Activated CD8-positive, alpha-beta T cell treated with anti-CD3 and anti-CD28 coated beads, Interleukin-2, amount 10 ng/mL, durations not matched to agents 7 days and 5 days (primary cell): ENCODE measurements at places on chromosomes 11 and 22. TPM values are rescaled to one million over a fixed set of nuclear protein-coding genes. Genes with fewer than 3 reads are reported as not detected.
A peak's percentile ranks its signal among the peaks of the same experiment; 100 is the strongest.

OR52R1 gene
- total RNA-seq, result not detected

ST14 gene
- not detected for total RNA-seq

OR8G5 gene
- not detected for total RNA-seq

SYT7 gene
- total RNA-seq, result not detected

DNA sequence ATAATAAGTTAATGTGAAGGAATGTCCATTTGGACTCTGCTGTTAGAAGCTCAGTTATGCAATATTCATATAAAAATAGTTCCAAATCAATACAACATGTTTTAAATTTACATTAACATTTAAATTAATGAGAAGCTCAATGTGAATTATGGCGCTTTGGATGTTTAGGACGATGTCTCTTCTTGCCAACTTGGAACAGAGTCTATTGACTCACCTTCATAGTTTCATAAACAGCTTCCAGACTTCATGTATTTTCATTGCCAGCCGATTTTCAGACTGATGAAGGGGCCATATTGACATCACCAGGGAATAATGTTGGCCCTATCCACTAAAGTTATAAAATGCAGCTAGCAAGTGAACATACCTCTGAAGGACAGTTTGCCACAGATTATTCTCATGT lies 1136.2 kb downstream of the LRRC4C start:
- no peak overlapping the region for H3K27ac ChIP-seq
- no peaks in the 10 kb centered on the region for H3K27me3 ChIP-seq
- no peaks in the 10 kb centered on the region for H3K36me3 ChIP-seq
- no peak for DNase-seq
- no peak overlapping the region for H3K4me3 ChIP-seq
- no peaks in the 10 kb centered on the region for H3K4me1 ChIP-seq

DNA sequence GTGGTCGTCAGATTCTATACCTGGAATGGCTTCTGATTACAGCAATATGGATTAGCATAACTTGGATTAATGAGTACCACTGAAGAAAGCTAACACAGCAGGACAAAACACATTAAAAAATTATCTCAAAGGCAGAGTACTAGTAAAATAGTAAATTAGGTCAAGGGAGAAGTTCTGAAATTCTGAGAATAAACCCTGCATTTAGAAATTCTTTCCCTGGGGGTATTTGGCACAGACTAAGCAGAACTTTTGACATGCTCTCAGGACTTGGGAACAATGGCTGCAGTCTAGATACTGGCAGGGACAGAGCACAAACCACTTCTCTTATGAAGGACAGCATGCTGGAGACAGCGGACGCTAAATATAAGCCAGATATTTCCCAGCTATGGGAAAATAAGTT lies 85.6 kb upstream of the GRIA4 start:
- H3K4me1 ChIP-seq, result no peaks in the 10 kb centered on the region
- H3K4me3 ChIP-seq, result no peak overlapping the region

- H3K27ac ChIP-seq, result no peak overlapping the region
- no peak overlapping the region for H3K4me3 ChIP-seq
- H3K36me3 ChIP-seq, result no peaks in the 10 kb centered on the region
Measured at GRCh38 chr11:94100253-94100652, 28.4 kb upstream of the PANX1 start.

DNA sequence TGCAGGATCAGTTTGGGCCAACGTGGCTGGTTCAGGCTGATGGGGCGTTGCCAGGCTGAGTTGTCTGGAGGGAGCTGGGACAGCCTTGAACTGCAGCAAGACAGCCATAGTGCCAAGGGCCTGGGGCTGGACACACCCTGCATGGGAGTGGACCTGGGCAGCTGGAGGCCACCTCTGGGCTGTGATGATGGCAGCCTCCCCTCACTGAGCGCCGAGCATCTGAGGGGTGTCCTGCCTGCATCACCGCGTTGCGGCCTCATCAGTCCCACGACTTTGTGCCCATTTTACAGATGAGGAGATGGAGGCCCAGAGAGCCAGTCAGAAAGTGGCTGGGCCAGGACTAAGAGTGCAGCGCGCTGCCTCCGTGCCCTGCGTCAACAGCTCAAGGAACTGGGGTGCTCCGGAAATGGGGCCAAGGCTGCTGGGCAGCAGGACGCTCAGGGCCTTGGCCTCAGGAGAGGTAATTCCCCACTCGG lies 590 bp upstream of the TSPO start:
- H3K4me1 ChIP-seq, result peaks cover 36% of the 10 kb centered on the region
- H3K27me3 ChIP-seq, result no peaks in the 10 kb centered on the region
- peak overlapping the region; percentile 92 for H3K27ac ChIP-seq
- no peaks in the 10 kb centered on the region for H3K36me3 ChIP-seq

DNA sequence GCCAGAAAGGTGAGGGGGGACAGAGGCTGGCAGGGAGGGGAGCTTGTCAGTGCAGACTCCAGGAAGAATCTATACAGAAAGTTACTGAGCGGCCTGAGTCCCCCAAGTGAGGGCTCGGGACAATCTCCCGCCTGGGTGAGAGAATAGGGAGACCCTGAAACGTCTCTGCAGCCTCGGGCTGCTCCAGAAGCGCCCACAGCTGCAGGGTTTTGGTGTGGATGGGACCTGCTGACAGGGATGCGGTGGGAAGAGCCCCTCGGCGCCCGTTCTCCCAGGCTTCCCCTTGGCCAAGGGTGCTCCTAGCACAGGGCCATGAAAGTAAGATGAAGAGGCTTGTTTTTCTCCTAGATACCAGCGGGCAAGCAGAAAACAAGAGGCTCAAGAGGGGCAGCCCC lies 743 bp upstream of the RCE1 start:
- H3K4me3 ChIP-seq, result peak overlapping the region; percentile 93
- DNase-seq, result no peak
- peaks cover 55% of the 10 kb centered on the region for H3K4me1 ChIP-seq
- peak overlapping the region; percentile 92 for H3K27ac ChIP-seq
- H3K27me3 ChIP-seq, result no peaks in the 10 kb centered on the region
- H3K36me3 ChIP-seq, result peaks cover 43% of the 10 kb centered on the region

GRCh38 chr11:57978686-57979531 lies 44.8 kb upstream of the OR9Q1 start:
- no peak overlapping the region for H3K4me3 ChIP-seq
- peaks cover 2% of the 10 kb centered on the region for H3K27me3 ChIP-seq
- no peak for DNase-seq
- H3K36me3 ChIP-seq, result no peaks in the 10 kb centered on the region
- no peaks in the 10 kb centered on the region for H3K4me1 ChIP-seq

DNA sequence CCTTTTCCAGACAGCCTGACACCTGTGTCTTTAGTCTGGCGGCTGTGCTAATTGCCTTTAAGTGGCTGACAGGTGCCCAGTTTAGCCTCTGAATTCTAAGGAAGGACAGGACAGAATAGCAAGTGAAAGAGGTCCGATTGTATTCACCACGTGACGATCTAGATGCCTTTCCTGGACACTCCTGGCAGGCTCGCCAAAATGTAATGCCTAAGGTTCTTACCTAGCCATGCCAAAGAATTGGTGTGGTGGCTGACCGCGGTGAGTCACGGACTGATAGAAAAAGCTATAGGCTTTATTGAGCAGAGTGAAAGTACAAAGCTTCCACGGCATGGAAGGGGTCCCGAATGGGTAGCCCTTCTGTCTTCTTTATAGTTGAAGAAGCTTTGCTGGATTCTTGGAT lies 26.7 kb downstream of the ANKRD42 start:
- no peak overlapping the region for H3K4me3 ChIP-seq
- peaks cover 6% of the 10 kb centered on the region for H3K27me3 ChIP-seq
- no peaks in the 10 kb centered on the region for H3K36me3 ChIP-seq
- no peaks in the 10 kb centered on the region for H3K4me1 ChIP-seq
- no peak overlapping the region for H3K27ac ChIP-seq

DNA sequence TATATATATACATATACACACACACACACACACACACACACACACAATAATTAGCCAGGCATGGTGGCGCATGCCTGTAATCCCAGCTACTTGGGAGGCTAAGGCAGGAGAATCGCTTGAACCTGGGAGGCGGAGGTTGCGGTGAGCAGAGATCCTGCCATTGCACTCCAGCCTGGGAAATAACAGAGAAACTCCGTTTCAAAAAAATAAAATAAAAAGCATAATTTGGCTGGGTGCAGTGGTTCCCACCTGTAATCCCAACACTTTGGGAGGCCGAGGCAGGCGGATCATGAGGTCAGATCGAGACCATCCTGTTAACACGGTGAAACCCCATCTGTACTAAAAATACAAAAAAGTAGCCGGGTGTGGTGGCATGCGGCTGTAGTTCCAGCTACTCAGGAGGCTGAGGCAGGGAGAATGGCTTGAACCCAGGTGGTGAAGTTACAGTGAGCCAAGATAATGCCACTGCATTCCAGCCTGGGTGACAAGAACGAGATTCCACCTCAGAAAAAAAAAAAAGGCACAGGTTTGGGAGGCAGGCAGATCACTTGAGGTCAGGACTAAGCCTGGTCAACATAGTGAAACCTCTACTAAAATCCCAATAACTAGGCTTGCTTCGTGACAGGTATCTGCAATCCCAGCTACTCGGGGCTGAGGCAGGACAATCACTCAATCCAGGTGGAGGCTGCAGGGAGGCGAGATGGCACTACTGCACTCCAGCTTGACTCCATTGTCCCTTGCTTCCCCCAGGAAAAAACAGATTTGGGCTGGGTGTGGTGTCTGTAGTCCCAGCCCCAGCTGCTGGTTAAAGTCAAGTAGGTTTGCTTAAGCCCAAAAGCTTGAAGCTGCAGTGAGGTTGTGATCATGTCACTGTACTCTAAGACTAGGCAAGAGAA lies 11.8 kb upstream of the WDR74 start:
- H3K36me3 ChIP-seq, result peaks cover 48% of the 10 kb centered on the region
- DNase-seq, result no peak
- H3K27me3 ChIP-seq, result peaks cover 3% of the 10 kb centered on the region

DNA sequence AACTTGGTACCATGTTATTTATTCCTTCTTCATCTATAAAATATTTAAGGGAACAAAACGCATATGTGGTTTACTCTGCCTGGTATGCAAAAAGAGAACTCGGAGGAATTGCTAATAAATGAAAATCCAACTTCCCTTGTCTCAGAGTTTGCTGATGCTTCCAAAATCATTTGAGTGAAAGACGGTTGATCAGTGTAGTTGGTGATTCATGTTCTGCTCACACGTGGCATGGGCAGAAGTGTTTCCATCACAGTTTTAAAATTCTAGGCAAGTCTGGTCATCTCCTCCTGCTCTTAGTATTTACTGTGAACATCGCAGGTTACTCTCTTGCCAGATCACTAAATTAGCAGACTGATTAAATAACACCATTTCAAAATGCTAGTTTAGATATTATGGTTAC lies 11.9 kb upstream of the PARVB start:
- DNase-seq, result no peak
- no peaks in the 10 kb centered on the region for H3K36me3 ChIP-seq
- no peaks in the 10 kb centered on the region for H3K4me1 ChIP-seq
- H3K4me3 ChIP-seq, result no peak overlapping the region
- no peak overlapping the region for H3K27ac ChIP-seq

DNA sequence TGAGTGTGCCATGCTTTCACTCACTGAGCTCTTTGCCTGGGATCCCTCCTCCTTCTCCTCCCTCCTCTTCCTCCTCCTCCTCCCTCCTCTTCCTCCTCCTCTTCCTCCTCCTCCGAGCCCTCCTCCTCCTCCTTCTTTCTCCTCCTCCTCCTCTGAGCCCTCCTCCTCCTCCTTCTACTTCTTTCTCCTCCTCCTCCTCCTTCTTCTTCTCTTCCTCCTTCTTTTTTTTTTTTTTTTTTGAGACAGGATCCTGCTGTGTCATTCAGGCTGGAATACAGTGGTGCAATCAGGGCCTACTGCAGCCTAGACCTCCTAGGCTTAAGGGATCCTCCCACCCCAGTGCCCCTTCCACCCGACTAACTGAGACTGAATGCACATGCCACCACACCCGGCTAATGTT lies 62.3 kb downstream of the DEUP1 start:
- no peak overlapping the region for H3K27ac ChIP-seq
- peaks cover 4% of the 10 kb centered on the region for H3K27me3 ChIP-seq
- no peak for DNase-seq
- no peaks in the 10 kb centered on the region for H3K36me3 ChIP-seq
- H3K4me1 ChIP-seq, result no peaks in the 10 kb centered on the region
- no peak overlapping the region for H3K4me3 ChIP-seq

DNA sequence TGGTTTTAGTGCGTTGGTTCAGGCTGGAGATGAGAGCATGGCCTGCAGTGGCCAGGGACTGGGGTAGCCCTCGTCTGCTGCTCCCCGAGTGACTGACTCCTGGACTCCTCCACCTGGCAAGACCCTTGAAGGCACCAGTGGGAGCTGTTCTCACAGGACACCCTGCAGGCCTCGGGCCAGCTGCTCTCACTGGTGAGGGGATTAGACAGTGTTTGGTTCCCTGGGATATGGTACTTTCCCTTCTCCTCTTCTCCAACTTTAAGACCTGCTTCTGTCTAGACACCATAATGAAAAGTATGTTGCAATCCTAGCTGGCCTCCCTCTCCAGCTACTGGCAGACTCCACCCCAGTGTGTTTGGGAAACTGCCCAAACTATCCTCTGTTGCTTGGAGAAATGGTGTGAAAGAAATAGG lies 168.8 kb upstream of the CADM1 start:
- no peak for DNase-seq
- H3K27ac ChIP-seq, result no peak overlapping the region
- no peaks in the 10 kb centered on the region for H3K27me3 ChIP-seq
- no peaks in the 10 kb centered on the region for H3K36me3 ChIP-seq
- H3K4me3 ChIP-seq, result no peak overlapping the region

DNA sequence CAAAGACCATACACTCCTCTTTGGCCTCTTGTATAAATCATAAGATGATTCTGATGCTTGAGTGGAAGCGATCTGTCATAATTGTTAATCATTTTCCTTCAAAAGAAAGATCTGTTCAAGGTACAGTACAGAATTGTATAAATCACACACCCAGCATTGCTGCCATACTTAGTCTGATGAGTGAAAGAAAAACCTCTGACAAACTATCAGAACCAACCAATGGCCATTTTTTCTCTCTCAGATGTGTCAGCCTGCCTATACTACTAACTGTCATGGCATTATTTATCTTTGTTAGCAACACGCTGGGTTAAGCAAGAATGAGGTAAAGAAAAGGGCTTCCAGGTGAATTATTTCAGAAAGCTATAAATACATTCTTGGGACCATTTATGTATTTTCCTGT lies 1112.7 kb upstream of the TENM4 start:
- H3K27me3 ChIP-seq, result no peaks in the 10 kb centered on the region
- DNase-seq, result no peak
- H3K36me3 ChIP-seq, result no peaks in the 10 kb centered on the region
- no peaks in the 10 kb centered on the region for H3K4me1 ChIP-seq

- H3K4me3 ChIP-seq, result peak within 1 kb of the TSS; percentile 97
- peaks cover 40% of the 10 kb centered on the region for H3K4me1 ChIP-seq
- H3K27ac ChIP-seq, result peak within 1 kb of the TSS; percentile 98
- H3K27me3 ChIP-seq, result no peaks in the 10 kb centered on the region
Measured at GRCh38 chr11:68030318-68031143, at the start of gene NDUFS8. NDUFS8 (plus strand) TSS chr11:68030681; CDS start chr11:68032152, 1,471 bp downstream.

- no peaks in the 10 kb centered on the region for H3K36me3 ChIP-seq
- peaks cover 2% of the 10 kb centered on the region for H3K27me3 ChIP-seq
- H3K4me1 ChIP-seq, result peaks cover 9% of the 10 kb centered on the region
Measured at GRCh38 chr11:18594999-18595749, 4.4 kb upstream of the MISFA start.

DNA sequence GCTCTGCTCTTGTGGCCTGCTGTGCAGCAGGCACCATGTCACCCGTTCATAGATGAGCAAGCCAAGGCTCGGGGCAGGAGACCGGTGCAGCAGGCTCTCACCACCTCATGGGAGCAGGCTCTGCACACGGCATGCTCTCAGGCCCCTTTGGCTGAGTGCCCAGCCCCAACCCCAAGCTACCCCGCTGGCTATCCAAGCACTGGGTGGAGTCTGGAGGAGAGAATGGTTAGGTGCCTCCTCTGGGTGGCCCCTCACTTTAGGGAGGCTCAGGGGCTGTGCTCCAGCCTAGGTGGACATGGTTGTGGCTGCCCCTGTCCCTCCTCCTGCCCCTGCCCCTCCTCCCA lies 199.9 kb downstream of the IGLL1 start:
- DNase-seq, result no peak
- H3K36me3 ChIP-seq, result no peaks in the 10 kb centered on the region

- no peaks in the 10 kb centered on the region for H3K36me3 ChIP-seq
- no peak overlapping the region for H3K27ac ChIP-seq
- H3K4me1 ChIP-seq, result peaks cover 42% of the 10 kb centered on the region
- H3K27me3 ChIP-seq, result peaks cover under 1% of the 10 kb centered on the region
- no peak for DNase-seq
Measured at GRCh38 chr11:118111019-118111743, 24.4 kb upstream of the SMIM35 start.
